ENCODE measurements at places on chromosomes 12 and 14.

DNA sequence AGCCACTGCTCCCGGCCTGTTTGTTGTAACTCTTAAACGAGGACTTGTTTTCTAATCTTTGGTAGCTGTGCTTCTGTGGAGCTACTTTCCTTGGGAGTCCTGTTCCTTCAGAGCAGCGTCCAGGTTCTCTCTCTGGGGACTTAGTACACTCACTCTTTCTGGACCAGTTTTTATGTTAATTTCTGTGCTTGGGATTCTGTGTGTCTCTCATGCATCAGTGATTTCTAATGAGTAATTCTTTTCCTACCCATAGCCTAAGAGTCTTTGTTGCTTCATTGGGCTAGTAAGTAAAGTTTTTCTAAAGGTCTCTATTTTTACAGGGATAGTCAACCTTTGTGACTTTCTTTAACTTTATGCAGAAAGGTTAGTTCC lies 289.3 kb downstream of the FBXL14 start:
- no peak for DNase-seq

- no peak for DNase-seq
Measured at GRCh38 chr12:4241592-4241991, 32.0 kb upstream of the CCND2 start.

DNA sequence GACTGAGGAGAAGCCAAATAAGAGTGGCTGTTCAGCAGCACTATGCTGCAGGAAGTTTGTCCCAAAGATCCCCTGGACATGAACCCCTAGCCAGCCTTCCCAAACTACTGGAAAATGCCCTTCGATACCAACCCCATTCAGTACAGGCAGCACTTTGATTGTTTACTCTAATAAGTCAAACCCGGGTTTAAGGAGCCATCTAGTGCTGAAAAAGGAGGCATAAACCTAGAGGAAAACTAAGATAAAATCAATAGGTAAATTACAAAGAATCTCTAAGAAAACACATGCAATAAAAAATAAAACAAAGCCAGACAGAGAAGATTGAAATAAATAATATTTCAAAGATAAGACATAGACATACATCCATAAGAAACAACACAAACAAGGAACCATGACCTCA lies 771.6 kb downstream of the RPS29 start:
- no peak for DNase-seq

DNA sequence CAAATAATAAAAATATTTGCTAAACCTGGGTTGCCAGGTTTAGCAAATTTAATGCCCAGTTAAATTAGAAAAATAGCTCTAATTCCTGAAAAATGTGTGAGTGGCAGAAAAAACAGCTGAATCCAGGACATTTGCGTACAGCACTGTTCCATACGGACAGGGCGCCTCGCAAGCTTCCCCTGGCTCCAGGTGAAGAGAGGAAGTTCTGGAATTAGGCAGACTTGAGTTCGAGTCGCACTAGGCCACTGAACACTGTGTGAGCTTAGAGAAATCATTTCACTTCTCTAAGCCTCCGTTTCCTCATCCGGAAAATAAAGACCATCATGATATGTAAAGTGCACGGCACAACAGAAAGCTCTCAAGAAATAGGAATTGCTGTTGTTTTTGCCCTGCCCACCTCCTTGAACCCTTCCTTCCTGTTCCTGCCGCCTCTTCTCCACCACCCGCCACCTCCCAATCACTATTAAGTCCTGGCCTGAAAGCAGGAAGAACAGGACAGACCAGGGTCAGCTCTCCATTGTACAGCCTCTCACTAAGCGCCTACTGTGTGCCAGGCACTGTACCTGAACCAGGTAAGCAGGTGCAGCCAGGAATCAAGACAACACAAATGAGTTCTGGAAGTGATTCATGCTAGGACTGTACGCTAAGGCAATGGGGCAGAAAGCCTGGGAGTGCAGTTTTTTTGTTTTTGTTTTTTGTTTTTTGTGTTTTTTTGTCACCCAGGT lies 763 bp upstream of the PHETA1 start:
- DNase-seq = no peak

DNA sequence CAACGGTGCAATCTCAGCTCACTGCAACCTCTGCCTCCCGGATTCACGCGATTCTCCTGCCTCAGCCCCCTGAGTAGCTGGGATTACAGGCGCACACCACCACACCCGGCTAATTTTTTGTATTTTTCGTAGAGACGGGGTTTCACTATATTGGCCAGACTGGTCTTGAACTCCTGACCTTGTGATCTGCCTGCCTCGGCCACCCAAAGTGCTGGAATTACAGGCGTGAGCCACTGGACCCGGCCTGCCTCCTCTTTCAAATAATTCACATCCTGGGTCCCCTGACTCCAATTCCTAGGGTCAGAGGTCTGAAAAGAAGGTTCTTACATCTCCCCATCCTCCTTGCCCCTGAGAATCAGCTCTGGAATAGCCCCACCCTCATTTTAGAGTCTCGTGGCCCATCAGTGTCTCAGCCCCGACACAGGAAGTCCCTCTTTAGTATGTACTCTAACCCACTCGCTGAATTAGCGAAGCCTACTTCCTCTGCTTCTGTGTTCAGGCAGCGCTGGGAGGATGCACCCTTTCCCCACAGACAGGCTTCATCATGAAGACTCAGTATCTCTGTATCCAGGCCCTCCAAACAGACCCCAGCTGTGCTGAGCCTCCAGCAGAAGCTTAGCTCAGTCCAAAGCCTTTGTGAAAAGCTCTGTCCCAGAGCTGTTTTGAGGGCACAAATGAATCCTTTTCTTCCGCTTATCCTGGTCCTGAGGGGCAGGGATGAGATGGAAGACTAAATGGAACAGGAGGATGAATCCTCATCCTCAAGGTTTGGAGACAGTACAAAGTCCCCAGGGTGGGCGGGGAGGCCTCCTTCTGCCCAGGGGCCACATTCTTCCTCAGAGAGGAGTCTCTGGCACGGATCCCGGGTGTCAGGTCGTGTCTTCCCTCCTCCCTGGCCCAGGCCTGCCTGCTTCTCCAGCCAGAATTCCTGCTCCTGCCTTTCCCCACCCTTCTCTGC lies 3.5 kb downstream of the LPAR5 start:
- peak; percentile 65 for DNase-seq

DNA sequence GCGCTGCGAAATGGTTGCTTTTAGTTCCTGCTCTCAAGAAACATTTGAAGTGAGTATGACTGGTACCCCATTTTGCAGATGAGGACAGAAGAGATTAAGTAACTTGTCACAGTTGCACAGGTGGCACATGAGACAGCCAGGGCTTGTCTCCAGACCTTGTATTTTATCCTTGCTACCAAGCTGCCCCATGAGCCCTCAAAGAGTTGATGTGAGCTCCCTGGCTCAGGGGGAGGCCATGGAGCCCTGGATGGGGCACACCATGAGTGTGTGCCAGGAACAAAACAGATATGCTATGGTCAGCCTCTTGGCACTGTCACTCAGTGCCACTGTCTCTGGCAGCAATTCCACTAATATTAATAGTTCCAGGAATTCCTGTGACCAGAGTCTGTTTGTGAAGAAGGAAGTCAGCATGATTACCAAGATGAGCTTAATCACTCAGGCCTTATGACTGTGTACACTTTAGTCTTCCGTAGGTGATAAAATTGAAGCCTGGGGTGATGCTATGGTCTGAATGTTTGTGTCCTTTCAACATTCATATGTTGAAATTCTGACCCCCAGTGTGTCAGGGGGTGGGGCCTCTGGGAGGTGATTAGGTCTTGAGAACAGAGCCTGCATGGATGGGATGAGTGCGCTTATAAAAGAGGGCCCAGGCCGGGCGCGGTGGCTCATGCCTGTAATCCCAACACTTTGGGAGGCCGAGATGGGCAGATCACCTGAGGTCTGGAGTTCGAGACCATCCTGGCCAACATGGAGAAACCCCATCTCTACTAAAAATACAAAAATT lies 806.8 kb downstream of the AACS start:
- no peak for DNase-seq

GRCh38 chr12:27015730-27016076 lies 1.5 kb upstream of the TM7SF3 start:
- peak; percentile 36 for DNase-seq

- DNase-seq = no peak
Measured at GRCh38 chr14:36056845-36057244, 119.7 kb downstream of the PTCSC3 start.

DNA sequence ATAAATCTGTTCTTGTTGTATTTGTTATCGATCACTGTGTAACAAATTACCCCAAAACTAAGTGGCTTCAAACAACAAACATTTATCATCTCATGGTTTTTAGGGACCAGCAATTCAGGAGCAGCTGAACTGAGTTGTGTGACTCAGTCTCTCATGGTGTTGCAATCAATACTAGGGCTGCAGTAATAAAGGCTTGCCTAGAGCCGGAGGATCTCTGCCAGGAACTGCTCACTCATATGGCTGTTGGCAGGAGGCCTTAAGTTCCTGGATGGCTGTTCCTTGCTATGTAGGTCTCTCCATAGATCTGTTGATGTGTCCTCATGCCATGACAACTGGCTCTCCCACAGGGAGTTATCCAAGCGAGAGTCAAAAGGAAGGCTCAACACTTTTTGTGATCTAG lies 3.8 kb upstream of the PSMC6 start:
- DNase-seq = peak; percentile 46

DNA sequence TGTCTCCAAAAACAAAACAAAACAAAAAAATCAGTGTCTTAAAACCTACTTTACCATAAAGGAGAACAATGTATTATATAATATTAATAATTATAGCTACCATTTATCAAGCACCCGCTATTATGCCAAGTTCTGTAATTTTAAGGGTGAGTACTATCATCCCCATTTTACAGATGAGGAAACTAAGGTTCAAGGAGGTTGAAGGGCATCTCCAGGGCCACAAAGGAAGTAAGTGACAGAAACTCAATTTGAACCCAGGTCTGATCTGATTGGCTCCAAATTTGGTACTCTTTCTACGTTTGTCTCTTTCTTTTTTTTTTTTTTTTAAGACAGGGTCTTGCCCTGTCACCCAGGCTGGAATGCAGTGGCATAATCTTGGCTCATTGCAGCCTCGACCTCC lies 115.4 kb downstream of the BCAT1 start:
- DNase-seq = no peak

DNA sequence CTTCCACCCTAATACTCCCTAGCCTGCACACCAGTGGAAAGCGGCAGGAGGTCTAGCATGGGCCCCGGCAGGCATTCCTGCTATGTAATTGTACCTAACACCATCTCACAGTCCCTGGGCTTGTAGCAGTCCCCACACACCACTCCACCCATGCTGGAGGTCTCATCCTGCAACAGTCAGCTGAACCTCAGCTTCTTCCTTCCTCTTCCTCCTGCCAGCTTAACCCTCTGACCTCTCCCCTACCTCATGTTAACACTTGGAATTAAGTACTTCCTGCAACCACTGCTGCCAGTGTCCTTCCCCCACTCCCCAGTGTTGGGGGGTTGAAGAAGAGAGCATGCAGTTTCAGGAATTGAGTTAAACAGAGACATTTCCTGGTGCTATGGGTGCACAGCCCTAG lies 7.6 kb downstream of the ADCY4 start:
- no peak for DNase-seq

DNA sequence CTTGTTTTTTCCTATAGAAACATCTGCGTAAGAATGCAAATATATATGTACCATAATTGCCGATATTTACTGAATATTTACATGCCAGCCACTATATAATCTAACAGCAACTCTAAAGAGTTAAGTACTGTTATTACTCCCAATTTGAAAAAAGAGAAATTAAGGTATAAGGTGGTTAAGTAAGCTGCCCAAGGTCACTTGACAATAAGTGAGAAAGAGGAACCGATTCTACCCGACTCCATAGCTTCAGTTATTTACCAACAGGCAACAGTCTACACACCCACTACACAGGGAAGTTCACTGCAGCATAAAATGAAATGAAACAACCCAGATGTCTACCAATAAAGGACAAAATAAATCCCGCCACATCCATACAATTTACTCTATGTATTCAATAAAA lies 1.1 kb downstream of the MIS18BP1 start:
- no peak for DNase-seq

GRCh38 chr14:53152184-53152886 lies 788 bp downstream of the DDHD1 start:
- no peak for DNase-seq

GRCh38 chr12:95506707-95507523 lies 33.0 kb downstream of the METAP2 start:
- no peak for DNase-seq

GRCh38 chr14:93914278-93914677 lies 12.9 kb upstream of the FAM181A start:
- DNase-seq = no peak

DNA sequence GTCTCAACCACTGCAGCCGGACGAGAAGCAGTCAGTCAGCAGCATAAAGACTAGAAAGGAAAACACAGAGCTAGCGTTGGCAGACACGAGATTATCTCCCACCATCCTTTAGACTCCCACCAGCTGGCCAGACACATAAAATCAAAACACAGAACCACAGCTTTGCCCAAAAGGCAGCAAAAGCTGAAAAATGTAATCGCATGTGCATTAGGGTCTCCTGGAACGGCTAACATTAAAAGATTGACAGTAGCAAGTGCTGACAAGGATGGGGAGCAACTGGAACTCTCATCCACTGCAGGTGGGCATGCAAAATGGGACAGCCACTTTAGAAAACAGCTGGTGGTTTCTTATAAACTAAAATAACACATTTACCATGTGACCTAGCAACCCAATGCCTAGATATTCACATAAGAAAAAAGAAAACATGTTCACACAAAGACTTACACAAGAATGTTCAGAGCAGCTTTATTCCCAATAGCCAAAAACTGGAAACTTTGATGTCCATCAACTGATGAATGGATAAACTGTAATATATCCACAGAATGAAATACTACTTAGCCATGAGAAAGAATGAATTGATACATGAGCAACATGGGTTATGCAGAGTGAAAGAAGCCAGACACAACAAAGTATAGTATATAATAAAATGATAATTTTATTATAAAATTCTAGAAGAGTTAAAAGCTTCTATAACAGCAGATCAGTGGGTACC lies 37.7 kb downstream of the NCOR2 start:
- no peak for DNase-seq

GRCh38 chr12:104713444-104713843 lies 244.6 kb downstream of the SLC41A2 start:
- no peak for DNase-seq

DNA sequence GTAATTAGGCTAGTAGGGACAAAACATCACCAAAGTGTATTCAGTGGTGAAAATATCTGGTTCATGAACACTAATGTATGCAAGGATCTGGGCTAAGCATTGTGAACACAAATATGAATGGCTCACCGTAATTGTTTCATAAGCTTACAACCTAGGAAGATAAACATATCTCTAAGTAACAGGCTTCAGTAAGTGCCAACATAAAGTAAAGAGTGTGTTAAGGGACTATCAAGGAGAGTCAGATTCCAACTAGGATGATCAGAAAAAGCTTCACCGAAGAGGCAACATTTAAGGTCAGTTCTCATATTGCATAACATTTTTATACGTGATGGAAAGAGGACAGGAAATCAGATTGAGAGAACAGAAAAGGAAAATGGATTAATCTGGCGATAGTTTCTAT lies 29.4 kb downstream of the ABCC9 start:
- DNase-seq = no peak

- no peak for DNase-seq
Measured at GRCh38 chr12:95465275-95465674, 8.7 kb upstream of the METAP2 start.

GRCh38 chr12:8697476-8698131 lies at the start of gene RIMKLB:
Gene RIMKLB, plus strand, starts transcription at chr12:8697991. Its CDS starts 15,876 bp downstream, at chr12:8713867.
- peak; percentile 56 for DNase-seq

Measured in NCI-H2029 (cell line).